ENCODE measurements at places on chromosomes 6 and 20.

GRCh38 chr6:137701942-137702341 lies 165.1 kb upstream of the TNFAIP3 start:
- DNase-seq = no peak

GRCh38 chr20:1825938-1826445 lies 69.2 kb upstream of the SIRPA start:
- no peak for DNase-seq

- DNase-seq = peak; percentile 33
Measured at GRCh38 chr6:137799950-137800568, 67.0 kb upstream of the TNFAIP3 start.

GRCh38 chr6:142013875-142014495 lies 118.7 kb upstream of the GJE1 start:
- DNase-seq = no peak

Data from activated CD4-positive, alpha-beta T cell treated with anti-CD3 and anti-CD28 coated beads for 24 hours (primary cell).